COLO829 (cell line): ENCODE measurements at places on chromosomes 2 and 18.
A peak's percentile ranks its signal among the peaks of the same experiment; 100 is the strongest.

- DNase-seq: peak; percentile 12
Measured at GRCh38 chr2:11744631-11745394, 1.6 kb upstream of the LPIN1 start.

DNA sequence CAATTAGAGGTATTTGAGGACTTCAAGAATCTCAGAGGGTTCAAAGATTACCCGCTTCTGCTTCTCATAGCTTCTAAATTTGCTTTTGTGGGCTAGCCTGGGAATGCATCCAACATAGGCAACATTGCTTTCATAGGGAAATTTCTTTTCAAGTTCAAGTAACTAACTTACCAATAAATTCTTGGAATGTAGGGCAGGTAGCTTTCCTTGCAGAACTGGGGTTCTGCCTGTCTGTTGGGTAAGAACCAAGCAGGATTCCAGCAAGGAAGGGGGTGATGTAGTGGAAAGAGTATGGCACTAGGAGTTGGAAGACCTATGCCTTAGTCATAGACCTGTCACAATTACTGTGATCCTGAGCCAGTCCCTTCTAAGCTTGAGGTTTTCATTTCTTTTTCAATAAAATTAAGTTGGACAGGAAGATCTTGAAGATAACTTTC is 164.1 kb downstream of the FHOD3 start:
- no peak for DNase-seq

- DNase-seq: no peak
Measured at GRCh38 chr2:42569883-42570282, 1.5 kb downstream of the MTA3 start.

- DNase-seq: no peak
Measured at GRCh38 chr2:8862230-8862629, 24.8 kb upstream of the KIDINS220 start.

DNA sequence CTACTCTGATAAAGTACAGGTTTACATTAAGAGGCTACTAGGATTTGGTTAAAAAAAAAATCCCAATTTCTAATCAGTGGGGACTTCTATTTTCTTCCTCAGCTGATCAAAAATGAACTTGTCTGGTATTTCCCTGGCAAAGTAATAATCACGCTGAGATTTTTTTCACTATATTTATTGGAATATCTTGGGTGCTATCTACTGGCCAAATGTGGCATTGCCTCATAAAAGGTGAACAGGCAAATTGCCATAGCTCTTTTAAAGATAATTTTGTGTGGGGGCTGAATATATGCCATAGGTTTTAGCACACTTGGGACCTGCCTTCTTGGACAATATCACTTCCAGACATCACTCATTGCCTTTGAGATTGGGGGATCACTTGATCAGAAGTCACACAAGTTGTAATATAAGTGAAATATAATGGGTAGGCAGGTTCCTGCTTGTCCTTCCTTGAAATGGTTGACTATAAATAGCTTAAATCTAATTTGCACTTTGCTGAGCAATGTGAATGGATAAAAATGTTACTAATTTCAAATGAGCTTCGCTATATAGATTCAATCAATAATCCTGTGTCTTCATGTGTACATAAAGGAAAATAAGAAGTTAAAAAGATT is 7.0 kb upstream of the NXPH2 start:
- DNase-seq: peak; percentile 10

- peak; percentile 47 for DNase-seq
Measured at GRCh38 chr2:190582019-190582418, 47.5 kb upstream of the NEMP2 start.

DNA sequence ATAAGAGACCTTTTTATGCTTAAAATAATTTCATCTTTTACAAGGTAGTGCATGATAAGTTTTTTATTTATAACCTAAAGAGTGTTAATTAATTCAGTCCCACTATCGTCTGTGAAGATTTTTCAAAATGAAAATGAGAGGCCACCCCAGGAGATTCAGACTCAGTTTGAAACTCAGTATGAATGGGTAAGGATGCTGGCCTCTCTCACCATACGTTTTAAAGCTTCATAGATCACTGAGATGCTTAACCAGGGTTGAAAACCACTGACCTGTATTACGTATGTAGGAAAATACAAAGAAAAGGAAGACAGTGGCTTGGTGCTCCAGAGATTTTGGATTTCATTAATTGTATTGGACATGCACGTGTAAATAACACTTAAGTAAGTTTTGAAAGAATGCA is 278.7 kb downstream of the FSIP2 start:
- no peak for DNase-seq
